Renal cortical epithelial cell (primary cell): ENCODE measurements at places on chromosomes 1 and 21.
A peak's percentile ranks its signal among the peaks of the same experiment; 100 is the strongest.

- peak; percentile 100 for DNase-seq
These were observed 194.3 kb upstream of the CAMK1G start for GRCh38 chr1:209389258-209389657.

GRCh38 chr1:245961137-245961540 lies 545.9 kb downstream of the SMYD3 start:
- DNase-seq = no peak

DNA sequence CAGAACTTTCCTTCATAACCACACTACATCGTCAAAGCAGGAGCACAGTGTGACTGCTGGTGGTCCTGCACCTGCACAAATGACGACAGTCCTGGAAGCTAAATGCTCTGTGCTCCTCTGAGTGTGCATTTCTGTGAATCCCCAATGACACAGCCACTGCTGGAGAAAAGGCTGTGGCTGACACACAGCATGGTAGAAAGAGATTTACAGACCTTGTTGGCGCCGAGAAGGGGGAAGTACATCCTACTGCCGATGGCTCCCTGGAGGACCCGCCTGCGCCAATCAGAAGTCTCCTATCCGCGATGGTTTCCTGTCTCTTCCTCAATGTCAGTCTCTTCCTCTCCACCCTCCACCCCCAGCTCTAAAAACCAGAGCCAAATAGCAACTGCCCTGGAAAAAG lies 115.4 kb upstream of the RAB4A start:
- no peak for DNase-seq

DNA sequence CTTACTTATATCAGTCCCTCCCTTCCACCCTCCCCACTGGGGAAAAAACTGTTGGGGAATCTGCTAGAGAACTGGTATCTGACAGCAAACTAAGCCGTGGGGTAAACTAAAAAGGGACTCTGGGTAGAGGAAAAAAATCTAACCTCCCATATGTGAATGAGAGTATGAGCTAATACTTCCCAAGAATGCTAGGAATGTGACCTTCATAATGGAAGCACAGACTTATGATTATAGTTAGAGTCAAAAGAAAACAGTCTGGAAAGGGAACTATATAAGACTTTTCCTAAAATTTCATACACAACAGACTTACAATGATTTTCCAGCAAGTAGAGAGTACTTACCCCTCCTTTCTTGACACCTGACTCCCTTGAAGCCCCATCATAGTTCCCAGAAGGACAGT lies 23.0 kb upstream of the RBBP5 start:
- DNase-seq = peak; percentile 47

DNA sequence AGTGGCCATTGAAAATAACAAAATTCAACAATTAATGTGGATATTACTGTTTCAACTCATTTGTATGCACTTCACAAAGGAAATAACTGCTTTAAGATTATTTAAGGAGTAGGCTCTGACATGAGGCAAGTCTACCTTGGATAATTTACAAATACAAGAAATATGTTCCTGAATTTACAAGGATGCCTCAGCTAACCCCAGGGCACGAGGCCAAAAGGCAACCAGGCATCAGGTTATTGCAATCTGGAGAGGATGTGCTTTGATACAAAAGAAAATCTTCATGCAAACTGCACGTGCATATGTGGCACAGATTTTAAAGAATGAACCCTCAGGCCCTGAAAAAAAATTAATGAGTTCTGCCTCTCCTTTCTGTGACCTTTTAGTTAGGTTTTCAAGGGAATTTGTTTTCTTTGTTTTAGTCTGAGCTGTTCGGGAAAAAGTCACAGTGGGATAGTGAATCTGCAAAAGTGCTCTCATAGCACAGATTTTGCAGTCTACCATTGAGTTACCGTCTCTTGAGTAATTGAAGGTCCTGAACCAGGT lies 1304.2 kb upstream of the ADGRL4 start:
- peak; percentile 1 for DNase-seq

DNA sequence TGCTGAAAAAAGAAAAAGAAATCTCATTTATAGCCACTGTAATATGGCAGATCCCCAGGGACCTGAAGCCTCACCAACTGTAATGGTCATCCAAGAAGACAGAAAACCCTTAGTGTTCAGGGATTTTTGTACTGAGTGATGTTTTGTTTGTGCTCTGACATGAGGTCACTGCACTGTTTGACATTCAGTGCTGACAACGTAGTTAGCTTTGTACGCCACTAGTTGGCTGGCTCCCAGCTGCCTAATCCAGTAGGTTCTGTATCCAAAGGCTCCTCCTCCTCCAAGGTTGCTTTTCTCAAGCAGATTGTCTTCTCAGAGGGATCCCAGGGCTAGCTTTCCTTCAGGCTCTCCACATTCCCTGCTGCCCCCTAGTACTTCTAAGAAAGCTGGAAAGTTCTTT lies 9.5 kb upstream of the YRDC start:
- no peak for DNase-seq

DNA sequence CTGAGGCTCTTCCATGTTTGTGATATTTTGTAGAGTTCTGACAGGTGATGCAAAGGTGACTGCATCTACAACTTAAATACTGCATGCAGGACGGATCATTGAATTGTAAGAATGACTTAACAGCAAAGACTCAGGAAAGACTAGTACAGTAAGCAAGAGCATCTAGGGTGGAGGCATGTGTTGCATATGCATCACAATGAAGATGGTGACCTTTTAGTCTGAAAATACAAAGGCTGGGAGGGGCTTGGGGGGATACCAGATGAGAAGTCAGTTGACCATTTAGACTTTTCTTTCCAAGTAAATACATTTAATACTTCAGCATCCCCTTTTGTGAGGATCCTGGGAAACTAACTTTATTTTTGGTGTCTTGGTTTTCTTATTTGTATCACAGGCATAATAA lies 145.5 kb downstream of the NUF2 start:
- no peak for DNase-seq

- no peak for DNase-seq
These were observed 213.3 kb downstream of the ROR1 start for GRCh38 chr1:63987014-63987627.

DNA sequence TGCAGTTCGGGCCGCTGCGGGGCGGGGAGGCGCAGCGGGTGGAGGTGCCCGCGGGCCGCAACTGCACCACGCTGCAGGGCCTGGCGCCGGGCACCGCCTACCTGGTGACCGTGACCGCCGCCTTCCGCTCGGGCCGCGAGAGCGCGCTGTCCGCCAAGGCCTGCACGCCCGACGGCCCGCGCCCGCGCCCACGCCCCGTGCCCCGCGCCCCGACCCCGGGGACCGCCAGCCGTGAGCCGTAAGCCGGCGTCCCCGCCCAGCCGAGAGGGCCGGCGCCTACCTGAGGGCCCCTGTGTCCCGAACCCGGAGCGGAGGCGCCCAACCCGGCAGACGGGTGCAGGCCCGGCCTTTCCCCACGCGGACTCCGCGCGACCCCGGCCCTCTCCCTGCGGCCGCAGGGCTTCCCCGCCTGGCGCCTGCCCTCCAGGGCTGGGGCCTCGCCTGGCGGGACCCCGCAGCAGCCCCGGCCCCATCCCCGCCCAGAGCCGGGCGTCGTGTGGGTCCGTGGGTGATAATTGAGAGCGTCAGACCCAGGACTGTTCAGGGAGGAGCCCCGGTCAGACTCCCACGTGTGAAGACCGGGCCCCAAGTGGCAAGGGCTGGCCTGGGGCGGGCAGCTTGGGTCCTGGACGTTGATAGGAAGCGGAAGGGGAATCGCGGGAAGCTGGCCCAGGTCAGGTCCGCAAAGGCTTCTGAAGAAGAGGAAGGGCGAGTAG lies 4.2 kb downstream of the VWA1 start:
- DNase-seq = no peak

- no peak for DNase-seq
These were observed 5.0 kb upstream of the SH3BGRL3 start for GRCh38 chr1:26274801-26275425.

GRCh38 chr1:83839566-83840173 lies 159.3 kb downstream of the TTLL7 start:
- peak; percentile 36 for DNase-seq

GRCh38 chr1:92851729-92852128 lies 19.9 kb downstream of the RPL5 start:
- DNase-seq = no peak

GRCh38 chr1:84582802-84583587 lies 8.8 kb upstream of the CTBS start:
- peak; percentile 71 for DNase-seq

DNA sequence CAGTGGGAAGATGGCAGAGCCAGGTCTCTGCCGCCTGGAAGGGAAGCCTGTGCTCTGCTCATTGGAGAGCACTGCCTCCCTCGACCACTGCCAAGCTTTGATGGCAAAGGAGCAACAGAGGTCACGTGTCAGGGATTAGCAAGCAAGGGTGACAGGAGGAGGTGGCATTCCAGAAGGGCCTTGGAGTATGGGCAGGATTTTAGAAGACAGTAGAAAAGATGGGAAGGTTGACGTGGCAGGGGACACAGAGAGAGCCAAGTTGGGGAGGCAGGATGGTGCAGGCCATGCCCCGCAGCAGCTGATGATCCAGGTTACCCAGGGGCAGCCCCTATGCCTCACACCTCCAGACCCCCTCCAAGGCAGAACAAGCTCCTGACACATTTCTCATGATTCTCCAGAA lies 21.9 kb upstream of the LBR start:
- DNase-seq = no peak

- no peak for DNase-seq
These were observed 17.6 kb upstream of the RGS1 start for GRCh38 chr1:192557841-192558595.

DNA sequence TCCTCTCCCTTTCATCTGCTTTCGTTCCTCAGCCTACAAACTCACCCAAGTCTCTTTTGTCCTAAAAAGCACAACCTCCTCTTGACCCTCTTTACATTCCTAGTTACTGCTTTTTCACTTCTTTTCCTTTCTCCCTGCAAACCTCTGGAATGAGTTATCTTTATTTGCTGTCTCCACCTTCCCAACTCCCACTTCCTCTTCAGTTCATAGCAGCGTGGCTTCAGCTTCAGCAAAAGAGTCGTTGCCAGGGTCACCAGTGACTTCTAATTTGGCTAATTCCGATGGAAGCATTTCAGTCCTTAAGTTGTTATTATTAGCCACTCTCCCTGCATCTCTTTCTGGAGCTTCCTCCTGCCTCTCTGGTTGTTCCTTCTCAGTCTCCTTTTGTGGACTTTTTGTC lies 6.2 kb upstream of the TMEM54 start:
- no peak for DNase-seq

GRCh38 chr1:43225168-43225567 lies 44.6 kb upstream of the TMEM125 start:
- DNase-seq = peak; percentile 13

DNA sequence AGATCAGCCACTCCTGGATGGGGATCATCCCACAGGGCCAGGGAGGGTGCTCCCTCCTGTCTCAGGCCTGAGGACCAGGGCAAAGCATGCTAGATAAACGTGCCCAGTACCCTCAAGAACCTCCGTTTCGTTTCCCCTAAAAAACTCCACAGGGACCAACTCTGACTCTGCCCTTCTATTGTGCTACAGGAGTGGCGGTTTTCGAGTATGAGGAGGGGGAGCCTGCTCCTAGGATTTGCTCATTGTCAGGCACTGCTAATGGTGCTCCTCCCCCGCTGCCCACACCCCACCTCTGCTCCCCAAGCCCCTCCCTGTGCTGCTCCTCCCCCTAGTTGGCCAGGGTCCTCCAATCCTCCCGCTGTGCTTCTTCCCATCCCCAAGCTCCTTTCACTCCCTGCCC lies 32.0 kb downstream of the PGBD5 start:
- DNase-seq = no peak

GRCh38 chr1:197808880-197809279 lies 33.6 kb upstream of the DENND1B start:
- DNase-seq = no peak

GRCh38 chr1:243962541-243962940 lies 88.5 kb upstream of the ZBTB18 start:
- no peak for DNase-seq

DNA sequence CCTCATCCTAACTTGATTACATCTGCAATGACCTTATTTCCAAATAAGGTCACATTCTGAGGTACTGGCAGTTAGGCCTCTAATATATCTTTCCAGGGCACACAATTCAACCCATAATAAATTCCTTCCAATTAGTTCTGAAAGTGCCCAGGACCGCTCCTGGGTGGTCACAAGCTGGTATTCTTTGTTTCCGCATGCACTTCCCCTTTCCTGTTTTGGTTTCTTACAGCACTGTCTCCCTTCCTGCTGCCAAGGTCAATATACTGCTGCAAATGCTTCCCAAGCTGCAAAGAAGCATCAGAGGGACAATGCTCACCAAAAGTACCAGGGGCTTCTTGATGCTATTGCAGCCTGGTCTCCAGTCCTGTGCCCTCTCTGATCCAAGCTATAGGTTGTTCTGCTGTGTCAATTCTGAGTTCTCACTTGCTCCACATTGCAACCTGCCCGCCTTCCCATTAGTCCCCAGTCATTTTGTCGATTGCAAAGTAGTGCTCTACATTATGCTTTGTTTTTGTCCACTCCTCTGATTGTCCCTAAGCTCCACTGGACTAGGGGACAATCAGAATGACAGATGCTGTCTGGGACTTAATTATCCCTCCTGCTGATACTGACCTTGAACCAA lies 13.9 kb upstream of the XPR1 start:
- DNase-seq = no peak

- peak; percentile 49 for DNase-seq
These were observed 49.4 kb upstream of the DESI2 start for GRCh38 chr1:244603498-244603897.

- peak; percentile 33 for DNase-seq
These were observed 76.8 kb upstream of the SOX13 start for GRCh38 chr1:203996126-203996525.

- DNase-seq = peak; percentile 85
These were observed 21.9 kb upstream of the NBL1 start for GRCh38 chr1:19622204-19622603.

DNA sequence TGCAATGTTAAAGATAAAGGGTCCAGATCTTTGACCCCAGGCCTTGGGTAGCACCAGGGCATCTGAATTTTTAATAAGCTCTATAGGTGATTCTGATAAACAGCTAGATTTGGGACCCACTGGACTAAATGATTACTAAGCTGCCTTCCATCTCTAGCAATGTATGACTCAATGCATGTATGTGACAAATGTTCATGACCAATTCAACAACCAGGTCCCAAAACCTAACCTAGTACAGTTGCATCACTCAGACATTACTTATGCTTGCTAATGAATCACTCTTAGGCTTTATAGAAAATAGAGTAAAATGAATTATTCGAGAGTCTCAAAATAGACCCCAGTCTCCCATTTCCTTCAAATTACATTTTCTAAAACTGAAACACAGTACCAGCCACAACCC lies 35.5 kb downstream of the RCAN1 start:
- peak; percentile 61 for DNase-seq

GRCh38 chr21:15065392-15066122 lies 757 bp upstream of the NRIP1 start:
- peak; percentile 63 for DNase-seq

DNA sequence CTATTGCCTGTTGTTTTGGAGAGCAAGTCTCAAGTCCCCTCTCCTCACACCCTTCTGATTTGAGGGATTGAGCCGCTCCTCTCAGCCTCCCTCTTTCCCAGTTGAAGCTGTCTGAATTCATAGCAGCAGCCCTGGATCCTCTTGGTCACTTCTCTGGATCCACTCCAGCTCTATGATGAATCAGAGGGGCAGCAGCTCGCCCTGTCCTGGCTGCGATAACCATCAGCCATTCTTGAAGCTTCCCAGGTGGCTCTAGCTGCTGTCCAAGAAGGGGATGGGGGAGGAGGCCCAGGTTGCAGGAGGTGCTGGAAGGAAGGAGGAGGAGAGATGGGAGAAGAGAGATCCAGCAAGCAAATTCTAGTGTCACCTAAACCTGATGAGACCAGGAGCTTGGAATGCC lies 31.3 kb downstream of the WNT4 start:
- no peak for DNase-seq

- DNase-seq = no peak
These were observed 56.6 kb downstream of the LTN1 start for GRCh38 chr21:28936036-28936435.
